ENCODE measurements at places on chromosomes 3 and 15.

DNA sequence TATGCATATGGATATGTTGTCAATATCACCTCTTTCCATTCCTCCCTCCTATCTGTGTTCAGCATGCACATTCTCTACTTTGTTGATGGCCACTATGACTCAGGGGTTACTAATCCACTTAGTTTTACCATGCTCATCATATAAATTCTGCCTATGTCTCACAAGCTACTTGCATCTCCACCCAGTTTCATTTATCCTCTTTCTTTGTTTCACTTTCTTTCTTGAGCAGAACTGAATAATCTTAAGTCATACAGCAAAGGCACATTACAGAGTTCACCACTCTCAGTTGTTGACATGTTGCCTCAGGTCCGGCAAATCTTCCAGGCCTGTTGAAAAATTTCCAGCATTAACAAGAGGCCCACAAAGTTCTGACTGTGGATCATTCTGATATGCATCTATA lies 71.5 kb downstream of the SSR3 start:
- no peak for DNase-seq

DNA sequence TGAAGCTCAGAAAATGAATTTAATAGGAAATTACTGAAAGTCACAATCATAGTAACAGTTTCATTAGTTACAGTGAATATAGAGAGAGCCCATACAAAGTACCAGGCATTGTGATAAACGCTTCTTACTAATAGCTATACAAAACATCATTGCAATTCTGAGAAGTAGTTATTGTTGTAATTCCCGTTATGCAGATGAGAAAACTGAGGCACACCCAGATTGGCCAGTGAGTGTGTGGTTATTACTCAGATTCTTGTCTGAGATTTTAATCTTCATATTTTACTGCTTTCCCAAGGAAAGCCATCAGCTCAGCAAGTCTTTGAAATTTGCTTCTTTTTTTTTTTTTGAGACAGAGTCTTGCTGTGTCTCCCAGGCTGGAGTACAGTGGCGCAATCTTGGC lies 14.3 kb downstream of the FLNB start:
- no peak for DNase-seq

DNA sequence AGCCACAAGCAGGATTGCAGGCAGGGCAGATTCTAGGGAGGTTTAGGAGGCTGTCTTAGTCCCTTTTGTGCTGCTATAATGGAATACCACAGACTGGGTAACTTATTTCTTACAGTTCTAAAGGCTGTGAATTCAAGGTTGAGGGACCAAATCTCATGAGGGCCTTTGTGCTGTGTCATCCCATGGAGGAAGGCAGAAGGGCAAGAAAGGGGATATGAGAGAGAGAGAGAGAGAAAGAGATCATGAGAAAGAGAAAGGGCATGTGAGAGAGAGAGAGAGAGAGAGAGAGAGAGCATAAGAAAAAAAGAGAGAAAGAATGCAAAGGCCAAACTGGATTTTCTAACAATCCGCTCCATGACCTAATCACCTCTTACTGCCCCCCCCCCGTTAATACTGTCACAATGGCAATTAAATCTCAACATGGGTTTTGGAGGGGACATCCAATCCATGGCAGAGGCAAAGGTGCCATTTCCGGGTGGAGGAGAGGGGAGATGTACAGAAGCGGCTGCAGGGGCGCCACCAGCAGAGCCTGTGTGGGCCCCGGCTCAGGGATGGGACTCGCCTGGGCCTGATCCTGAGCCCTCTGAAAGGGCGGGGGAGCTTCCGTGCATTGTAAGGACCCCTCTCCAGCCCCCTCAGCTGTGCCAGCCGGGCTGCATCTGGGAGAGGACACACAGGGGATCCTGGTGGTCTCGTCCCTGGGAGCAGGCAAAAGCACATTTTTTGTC lies 20.5 kb downstream of the MRPS11 start:
- DNase-seq: no peak

- DNase-seq: no peak
These were observed 19.1 kb upstream of the AKAP13 start for GRCh38 chr15:85361323-85361722.

- no peak for DNase-seq
These were observed 45.7 kb downstream of the EHHADH start for GRCh38 chr3:185207931-185208746.

- no peak for DNase-seq
These were observed 148.1 kb downstream of the RORA start for GRCh38 chr15:61081027-61081322.

DNA sequence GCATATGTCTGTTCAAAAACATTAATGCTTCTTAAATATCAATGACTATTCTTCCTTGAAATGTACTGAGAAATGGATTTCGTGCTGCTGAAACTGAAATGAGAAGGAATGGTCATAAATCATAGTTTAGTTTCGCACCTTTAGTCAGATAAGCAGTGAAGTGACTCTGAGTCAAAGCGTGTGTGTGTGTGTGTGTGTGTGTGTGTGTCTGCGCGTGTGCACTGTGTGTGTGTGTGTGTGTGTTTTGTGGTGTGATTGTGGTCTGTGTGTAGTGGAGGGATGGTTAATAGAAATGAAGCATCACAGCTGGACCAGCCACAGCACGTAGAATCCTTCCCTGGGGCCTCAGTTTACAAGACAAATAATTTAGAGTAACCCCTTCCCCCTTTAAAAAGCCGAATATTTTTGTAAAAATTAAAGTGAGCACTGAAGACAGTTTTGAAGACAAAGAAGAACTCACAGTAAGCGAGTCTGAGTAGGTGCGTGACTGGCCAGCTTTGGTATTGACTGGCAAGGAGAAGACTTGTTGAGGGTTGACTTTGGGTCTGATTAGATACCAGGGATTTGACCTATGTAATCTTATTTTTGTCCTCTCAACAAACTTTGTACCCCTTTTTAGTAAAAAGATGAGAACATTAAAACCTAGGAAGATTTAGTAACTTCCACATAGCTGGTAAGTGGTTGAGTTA lies 202.0 kb upstream of the IL12A start:
- no peak for DNase-seq

DNA sequence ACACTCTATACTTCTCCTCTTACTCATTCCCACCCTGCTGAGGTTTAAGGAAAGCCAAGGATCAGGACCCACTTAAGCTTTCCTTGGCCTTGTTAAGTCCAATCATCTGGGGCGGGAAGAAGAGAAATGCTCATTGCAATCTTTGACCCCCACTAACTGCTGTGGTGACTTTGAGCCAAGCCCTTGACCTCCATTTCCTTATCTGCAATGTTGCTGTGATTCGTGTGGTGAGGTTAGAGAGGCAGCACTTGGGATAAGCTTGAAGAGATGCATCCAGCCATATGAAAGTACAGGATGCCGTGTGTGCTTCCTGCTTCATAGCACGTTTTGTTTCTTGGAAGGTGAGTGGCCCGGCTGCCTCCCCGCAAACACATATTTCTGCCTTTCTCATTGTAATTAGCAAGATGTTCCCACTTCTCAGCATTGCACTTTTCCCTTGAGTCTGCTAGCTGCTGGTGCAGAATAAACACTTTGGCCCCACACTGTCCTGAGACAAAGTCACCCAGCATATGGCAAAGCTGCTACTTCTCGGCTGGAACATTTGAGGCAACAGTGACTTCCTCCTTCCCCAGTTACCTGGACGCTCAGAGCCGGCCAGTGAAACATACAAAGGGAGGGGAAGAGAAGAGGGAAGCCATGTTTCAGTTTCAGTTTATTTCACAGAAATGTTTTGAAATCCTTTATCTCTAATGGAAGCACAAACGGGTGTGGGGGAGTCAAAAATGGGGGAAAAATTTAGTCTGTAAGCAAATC lies 10.5 kb upstream of the NUDT16 start:
- no peak for DNase-seq

DNA sequence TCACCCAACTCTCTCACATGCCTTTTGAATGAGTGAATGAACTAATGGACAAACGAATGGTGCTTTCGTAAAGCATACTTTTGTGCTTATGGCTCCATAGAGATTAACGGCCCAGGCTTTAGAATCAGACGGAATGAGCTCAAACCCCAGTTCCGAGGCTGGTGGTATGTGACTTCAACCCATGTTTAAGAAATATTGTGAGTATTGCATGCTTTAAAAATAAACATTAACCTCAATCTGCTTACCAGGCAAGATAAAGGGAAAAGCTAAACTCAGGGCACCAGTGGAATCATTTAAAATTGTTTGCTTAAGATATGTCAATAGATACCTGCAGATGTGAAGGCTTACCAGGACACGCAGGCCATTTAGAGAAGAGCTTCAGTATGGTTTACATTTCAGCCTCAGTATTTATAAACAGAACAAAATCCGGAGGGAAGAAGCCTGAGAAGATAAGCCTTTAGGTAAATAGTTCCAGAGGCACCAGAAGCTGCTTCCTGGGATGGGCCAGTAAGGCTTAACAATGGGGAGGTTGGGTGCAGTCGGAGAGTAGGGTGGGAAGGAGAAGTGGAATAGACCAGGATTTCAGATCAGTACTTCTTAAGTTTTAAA lies 186.4 kb downstream of the ADAMTS9 start:
- DNase-seq: no peak

GRCh38 chr15:63080634-63081250 lies 38.2 kb downstream of the TPM1 start:
- no peak for DNase-seq

DNA sequence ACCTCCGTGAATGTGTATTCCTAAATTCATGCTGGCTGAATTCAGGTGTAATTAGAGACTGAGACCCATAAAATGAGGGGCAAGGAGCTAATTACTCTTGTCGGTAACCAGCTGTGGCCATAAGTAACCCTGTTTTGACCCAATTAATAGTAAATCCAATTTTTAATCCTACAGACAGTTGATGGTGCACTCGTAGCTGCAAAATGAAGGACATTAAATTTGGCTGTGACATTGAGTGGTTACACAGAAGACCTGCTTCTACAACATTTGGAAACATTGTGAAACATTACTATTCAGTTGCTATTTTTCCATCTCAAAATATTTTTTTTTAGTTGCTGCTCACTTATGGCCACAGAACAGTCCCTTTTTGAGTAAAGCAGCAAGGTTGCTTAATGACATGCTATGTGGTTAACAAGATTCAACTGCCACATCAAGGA lies 33.0 kb downstream of the MBNL1 start:
- DNase-seq: no peak

DNA sequence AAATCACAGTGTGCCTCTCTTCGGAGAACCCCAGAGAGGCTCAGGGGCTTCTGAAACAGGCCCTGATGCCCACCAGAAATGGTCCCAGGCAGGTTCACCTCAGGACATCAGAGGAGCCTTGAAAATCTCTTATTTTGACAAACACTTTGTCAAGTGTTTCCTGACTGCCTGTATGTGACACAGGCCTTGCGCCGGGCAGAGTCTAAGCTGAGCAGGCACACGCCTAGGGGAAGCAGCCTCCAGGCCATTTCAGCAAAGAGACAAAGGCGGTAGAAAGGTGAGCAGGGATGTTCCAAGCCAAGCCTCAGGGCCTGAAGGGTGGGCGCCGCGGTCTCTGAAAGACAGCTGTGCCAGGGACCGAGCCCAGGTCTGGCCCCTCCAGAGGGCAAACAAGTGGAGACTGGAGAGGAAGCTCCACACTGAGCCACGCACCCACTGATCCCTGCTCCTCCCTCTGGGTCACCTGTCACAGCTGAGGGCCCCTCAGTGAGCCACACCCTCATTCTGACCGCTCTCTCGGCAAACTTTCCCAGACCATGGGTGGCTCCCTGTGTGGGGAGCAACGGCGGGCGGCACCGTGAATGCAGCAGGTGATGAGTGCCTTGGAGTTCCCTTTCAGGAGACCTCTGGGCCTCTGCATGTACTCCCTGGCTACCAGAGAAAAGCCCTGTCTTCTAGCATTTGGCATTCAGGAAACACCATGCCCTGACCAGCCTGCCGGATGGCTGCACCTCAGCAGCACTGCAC lies 136.1 kb downstream of the ADAMTS17 start:
- no peak for DNase-seq

- no peak for DNase-seq
These were observed 135.3 kb downstream of the RPLP1 start for GRCh38 chr15:69587723-69588426.

DNA sequence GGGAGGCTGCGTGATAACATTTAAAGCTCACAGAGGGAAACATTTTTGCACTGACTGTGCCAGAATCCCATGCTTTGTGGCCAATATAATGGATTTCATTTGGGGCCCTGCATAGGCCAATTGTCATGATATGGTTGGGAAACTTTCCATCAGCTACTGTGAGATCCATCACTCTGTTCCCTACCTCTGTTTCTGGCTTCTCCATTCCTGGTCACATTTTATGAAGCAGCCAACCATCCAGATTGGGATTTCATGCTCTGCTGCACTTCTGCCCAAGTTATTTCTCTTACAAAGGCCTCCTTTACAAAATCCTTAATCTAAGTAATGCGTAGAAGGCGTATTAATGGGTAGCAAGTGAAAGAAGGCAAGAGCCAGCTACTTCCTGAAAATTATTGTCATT lies 221.1 kb downstream of the LRTM1 start:
- no peak for DNase-seq

DNA sequence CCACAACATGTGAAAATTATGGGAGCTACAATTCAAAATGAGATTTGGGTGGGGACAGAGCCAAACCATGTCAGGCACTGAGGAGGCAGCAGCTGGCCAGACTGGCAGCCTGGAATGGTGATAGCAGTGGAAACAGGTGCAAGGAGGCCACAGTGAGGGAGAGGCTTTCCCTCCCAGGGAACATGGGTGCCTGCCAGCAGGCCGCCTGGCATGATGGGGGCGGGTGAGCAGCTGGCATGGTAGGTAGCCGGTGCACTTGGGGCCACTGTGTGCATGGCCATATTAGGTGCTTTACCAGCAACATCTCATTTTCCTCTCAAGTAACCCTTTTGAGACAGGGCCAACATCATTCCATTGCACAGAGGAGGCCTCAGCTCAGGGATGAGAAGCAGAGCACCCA lies 18.3 kb upstream of the MRPS22 start:
- DNase-seq: no peak

DNA sequence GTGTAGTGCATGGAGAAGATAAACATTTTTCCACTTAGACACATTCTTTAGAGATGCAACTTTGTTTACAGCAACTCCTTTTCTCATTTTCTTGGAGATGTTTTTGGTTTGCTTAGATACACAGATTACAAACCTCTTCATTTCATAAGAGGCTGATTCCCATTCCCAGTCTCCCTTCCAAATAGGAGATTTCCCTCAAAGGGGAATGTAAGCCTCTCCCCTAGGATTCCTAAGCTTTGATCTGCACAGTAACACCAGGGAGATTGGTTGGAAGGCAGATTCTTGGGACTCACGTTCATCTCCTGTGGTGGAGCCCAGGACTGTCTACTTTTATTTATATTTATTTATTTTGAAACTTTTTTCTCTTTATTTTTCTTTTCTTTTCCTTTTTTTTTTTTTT lies 63.2 kb downstream of the MCTP2 start:
- no peak for DNase-seq

GRCh38 chr15:73082812-73083211 lies 30.5 kb downstream of the NEO1 start:
- no peak for DNase-seq

DNA sequence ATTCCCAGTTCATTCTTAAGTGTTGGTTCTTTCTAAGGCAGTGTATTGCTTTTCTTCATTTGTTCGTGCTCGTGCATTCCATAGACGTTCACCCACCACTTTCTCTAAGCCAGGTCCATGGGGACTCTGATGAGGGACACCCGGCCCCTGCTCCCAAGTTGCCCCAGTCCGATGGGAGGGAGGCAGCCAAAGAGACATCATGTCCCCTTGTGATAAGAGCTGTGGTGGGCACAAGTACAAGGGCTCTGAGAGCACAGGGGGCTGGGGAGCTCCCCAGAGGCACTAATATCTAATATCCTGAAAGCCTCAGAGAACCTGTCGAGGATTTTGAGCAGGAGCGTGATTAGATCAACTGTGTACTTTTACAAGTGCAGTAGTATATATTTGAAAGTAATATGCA lies 6.3 kb downstream of the SPSB4 start:
- no peak for DNase-seq

- DNase-seq: peak; percentile 48
These were observed 333.9 kb downstream of the PTPRG start for GRCh38 chr3:61894988-61895935.

All from uterus (tissue), 4 donors.